T-helper 17 cell (primary cell): ENCODE measurements at places on chromosomes 2 and 18. TPM values are rescaled to one million over a fixed set of nuclear protein-coding genes. Genes with fewer than 3 reads are reported as not detected.

ZNF516 gene
- total RNA-seq, result 16.5 TPM

MYO1B gene
- total RNA-seq, result 0.52 TPM

DNA sequence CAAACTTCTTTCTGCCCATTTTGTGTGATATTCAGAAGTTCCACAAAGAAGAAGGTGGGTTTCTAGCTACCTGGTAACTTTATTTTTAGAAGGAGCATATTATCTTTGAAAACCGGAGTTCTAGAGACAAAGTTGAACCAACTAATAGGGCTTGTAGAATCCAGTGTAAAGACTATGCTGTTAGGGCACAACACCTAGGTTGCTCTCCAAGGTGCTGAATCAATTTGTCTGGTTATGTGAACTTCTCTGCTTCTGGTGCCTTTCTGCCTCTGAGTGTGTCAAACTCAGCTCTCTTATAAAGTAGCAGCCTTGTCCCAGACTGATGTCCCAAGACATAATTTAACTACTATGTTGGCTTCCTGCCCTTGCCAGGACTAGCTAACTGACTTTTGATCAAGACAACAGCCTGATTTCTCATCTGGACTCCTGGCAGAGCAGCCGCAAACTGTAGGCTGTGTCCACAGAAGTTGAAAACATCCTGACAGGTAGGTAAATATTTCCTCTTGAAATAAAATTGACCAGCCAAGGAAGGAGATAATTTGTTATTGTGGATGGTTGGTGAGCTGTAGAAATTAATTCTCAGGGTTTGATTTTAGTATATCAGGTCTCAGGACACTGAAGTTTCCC lies 119.4 kb downstream of the CYRIA start:
- DNase-seq, result no peak

CBLN2 gene
- not detected for total RNA-seq

- no peak for DNase-seq
Observed at GRCh38 chr2:191786694-191787093, 60.2 kb downstream of the CAVIN2 start.

DNA sequence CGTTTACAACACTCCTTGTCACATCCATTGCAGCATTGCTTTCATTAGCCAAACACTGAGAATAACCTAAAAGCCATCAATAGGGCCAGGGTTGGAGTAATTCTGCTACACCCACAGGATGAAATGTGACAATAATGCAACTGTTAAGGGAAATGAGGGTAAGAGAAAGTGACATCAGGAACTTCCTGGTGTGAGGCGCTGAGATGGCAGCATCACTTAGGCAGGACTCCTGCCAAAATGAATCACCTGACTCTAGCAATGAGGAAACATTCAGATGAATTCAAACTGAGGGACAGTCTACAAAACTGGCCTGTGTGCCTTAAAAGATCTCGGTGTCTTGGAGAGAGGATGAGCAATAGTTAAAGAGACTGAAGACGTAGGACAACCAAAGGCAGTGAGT lies 115.6 kb upstream of the AGAP1 start:
- DNase-seq, result no peak

C2orf92 gene
- 12.5 TPM for total RNA-seq

HRH4 gene
- 8.5 TPM for total RNA-seq
